ENCODE measurements at places on chromosomes 1 and 21.

- no peak for DNase-seq
Measured at GRCh38 chr21:44440241-44441040, 14.9 kb upstream of the LRRC3 start.

DNA sequence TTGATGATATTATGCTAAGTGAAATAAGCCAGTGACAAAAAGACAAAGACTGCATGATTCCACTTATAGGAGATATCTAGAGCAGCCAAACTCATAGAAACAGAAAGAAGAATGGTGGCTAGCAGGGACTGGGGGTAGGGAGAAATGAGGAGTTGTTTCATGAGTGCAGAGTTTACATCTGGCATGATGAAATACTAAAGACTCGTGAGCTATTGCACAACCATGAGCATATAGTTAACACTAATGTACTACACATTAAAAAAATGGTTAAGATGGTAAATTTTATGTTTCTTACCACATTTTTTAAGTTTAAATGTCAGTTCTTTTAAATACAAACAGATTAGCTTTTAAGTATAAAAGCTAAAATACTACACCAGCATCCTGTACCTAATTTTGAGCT, 57.8 kb downstream of the ESRRG start:
- DNase-seq, result no peak

DNA sequence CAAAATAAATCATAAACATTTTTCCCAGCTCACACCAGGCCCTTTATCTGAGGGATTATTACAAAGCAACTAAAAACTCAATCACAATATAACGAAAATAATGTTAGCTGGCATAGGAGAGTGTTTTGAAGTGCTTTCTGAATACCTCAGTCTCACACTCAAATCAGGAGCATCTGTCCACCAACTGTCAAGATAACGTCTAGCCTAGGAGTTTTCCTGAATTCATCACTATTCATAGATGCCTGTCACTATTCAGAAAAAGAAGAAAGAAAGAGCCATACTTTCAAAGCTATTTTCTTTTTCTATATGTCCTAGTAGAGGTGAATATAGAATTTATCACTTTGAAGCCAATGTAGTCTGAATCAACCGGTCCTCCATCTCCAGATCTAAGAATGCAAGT, 127.0 kb downstream of the AKT3 start:
- DNase-seq, result no peak

DNA sequence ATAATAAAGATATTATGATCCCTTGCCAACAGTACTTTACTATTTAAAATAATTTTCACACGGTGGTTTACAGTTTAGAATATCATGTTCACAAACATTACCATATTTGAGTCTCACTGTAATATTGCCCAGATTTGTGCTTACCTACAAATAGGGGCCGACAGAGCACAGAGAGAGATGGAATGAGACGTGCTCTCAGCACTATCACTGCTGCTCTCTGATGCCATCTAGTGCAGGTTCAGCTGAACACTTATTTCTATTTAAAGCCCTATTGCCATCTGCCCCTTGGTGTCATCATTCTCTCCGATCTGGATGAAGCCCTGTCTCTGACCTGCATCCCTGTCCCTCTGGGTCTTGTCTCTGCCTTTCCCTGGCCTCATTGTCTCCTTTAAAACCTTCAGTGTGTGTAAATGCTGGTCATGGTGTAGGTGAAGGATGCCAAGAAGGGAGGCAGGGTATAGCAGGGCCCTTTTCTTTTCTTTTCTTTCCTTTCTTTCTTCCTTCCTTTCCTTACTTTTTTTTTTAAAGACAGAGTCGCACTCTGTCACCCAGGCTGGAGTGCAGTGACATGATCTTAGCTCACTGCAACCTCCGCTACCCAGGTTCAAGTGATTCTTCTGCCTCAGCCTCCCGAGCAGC, 6.9 kb upstream of the GPATCH4 start:
- DNase-seq, result peak; percentile 75

GRCh38 chr1:150965605-150966004, 9.0 kb downstream of the CERS2 start:
- no peak for DNase-seq

DNA sequence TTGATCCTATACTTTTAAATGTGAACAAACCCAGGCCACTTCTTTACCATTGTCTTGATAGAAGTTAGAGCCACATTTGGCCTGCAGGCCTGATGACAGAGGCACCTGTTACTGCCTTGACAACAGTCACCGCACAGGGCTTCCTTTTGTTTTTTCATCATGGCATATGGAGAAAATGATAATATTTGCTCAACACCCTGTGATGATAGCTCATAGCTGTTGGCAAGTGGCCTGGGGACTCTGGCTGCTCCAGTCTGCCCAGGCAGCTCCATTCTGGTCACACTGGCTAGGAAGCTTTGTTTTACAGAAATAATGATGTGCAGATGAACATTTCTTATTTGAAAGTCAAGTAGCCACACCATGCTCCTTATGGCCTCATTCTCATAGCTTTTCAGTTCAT, 89.6 kb upstream of the GPR88 start:
- no peak for DNase-seq

- no peak for DNase-seq
Measured at GRCh38 chr1:76068953-76069561, 5.5 kb upstream of the ST6GALNAC3 start.

DNA sequence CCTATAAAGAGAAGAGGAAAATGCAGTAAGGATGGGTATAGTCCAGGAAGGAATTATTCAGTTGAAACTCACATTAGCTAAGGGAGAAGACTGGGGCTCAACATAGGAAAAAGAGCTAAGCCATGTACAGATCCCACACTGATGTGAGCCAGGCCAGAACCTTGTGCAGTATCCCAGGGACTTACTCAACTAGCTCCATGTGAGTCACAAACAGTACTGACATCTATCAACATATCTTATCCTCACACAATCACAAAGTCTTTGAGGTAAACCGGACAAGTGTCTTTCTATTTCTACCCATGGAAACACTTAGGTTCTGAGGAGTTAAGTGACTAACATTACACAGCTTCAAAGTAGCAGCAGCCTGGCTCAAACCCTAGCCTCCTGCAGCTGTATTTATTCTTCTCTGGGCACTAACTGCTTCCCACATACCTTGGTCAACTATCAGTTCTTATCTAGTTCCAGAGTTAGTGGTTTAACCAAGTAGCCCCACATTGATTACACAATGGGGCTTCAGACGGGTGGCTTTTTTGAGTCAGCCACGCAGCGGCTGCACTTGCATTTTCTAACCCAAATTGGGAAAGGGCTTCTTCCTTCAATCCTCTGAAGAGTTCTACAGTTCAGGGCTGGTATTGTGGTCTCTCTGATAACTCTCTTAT, 9.5 kb downstream of the CD5L start:
- no peak for DNase-seq

DNA sequence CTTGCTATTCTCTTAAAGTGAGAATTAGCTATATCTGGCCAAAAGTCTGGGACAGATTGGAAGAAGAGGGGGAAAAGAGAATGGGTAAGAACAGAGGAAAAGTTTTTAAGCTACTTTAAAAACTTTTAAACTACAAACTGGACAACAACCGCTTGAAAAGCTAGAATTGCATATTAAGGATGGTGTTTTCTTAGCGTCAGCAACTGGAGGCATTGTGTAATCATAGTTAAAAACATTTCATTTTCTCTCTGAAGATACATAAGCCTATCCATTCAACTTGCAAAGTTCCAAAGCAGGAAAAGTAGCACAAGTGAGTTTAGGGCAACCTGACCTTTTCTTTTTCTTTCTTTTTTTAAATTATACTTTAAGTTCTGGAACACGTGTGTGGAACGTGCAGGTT, 10.9 kb downstream of the PBX1 start:
- no peak for DNase-seq

DNA sequence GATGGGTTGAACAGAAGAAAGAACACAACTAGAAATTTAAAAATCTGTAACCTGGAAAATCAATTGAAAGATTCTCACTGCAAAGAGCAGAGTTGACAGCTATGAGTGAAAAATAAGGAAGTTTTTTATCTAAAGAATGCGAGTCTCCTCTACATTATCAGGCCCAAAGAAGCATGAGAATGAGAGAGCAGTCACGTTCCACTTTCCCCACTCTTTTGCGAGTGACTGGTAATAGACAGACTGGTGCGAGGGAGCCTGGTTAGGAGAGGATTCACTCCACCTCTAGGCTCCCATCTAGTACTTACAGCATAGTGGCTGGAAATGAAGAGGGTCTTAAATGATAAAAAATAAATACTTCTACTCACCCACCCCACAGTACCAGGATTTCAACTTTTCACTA, 52.0 kb downstream of the PRDX6 start:
- DNase-seq, result no peak

- peak; percentile 81 for DNase-seq
Measured at GRCh38 chr1:94672934-94673333, 131.4 kb upstream of the F3 start.

GRCh38 chr1:30234091-30234490, 489.3 kb downstream of the MATN1 start:
- no peak for DNase-seq

- DNase-seq, result no peak
Measured at GRCh38 chr1:27876341-27877114, 4.2 kb downstream of the THEMIS2 start.

GRCh38 chr1:205312866-205313562, 8.5 kb downstream of the NUAK2 start:
- DNase-seq, result no peak

DNA sequence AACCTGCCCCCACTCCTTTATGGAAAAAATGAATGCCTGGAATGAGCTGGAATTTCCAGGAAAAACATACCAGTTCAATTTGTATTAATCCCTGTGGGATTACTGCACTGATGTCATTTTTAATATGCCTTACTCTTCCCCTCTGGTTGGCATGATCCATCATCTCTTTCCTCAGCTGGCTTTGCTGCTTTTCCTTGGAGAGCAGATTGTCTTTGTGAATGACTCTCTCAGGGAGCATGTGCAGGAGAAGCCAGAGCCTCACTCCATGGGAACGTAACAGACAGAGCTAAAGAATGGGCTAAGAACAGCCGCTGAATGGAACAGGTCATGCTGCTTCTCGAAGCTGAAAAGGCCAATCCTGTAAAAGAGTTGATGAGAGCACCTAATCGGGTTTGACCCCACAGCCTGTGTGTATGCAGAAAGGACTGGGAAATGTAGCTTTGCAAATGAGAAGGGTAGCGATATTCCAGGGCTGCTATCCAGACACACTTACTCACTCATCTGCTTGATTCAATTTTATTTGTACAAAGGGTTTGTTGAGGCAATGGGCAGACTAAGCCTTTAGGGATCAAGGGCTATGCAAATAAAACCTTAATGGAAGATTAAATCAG, 20.7 kb downstream of the PHC2 start:
- no peak for DNase-seq

GRCh38 chr1:152141971-152142584, 16.9 kb downstream of the RPTN start:
- peak; percentile 74 for DNase-seq

- no peak for DNase-seq
Measured at GRCh38 chr1:226029093-226029496, 30.0 kb upstream of the SDE2 start.

GRCh38 chr21:40164905-40165772, 297.9 kb downstream of the PCP4 start:
- DNase-seq, result no peak

DNA sequence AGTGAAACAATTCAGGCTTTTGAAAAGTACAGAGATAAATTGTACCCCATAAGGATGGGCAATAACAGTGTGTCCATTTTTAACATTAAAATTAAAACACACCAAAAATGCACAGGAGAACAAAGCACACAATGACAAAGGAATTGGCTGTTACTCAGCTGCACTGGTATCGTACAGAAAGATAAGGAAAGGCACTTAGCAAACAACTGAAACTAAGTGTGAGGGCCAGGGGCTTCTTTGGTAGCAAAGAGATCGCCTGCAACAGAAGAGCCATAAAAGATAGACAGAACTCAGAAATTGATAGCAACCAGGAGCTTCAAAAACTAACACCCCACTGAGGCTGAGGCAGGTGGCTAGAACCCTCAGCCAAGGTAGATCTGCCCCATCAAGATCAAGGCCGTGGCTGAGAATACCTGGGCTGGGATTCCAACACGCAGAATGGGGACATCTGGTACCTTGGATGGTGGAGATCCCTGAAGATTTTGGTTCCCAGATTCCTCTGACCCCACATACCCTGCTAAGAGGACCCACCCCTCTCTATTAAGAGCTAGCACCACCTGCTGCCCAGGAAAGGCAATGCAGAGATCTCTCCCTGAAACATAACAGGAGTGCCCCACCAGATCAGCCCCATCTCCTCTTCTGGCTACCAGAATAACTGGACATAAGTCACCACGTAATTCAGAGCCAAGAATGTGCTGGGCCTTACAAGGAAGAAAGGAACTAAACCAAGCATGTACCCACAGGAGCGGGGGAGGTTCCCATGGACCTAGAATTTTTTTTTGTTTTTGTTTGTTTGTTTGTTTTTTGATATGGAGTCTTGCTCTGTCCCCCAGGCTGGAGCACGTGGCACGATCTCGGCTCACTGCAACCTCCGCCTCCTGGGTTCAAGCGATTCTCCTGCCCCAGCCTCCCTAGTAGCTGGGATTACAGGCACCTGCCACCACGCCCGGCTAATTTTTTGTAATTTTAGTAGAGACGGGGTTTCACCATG, 16.2 kb downstream of the PLEKHO1 start:
- DNase-seq, result peak; percentile 64

- DNase-seq, result no peak
Measured at GRCh38 chr1:3943806-3944577, 43.9 kb upstream of the C1orf174 start.

DNA sequence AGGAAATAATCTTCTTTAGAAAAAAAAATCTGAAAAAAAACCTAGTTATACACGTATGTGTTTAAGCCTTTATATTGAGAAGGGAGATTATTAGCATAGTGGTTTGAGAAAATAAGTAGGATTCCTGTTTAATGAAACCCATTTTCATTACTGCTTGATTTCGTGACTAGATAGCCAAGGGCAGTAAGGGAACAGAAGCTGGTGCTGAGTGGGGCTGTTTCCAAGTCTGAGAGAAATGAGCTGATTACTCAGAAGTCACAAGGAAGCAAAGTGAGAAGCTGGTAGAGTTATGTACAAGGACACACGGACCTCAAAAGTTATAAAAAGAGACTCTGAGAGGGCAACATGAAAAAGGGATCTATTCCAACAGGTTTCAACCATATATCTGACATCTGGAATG, 256.5 kb downstream of the TTLL7 start:
- peak; percentile 3 for DNase-seq

DNA sequence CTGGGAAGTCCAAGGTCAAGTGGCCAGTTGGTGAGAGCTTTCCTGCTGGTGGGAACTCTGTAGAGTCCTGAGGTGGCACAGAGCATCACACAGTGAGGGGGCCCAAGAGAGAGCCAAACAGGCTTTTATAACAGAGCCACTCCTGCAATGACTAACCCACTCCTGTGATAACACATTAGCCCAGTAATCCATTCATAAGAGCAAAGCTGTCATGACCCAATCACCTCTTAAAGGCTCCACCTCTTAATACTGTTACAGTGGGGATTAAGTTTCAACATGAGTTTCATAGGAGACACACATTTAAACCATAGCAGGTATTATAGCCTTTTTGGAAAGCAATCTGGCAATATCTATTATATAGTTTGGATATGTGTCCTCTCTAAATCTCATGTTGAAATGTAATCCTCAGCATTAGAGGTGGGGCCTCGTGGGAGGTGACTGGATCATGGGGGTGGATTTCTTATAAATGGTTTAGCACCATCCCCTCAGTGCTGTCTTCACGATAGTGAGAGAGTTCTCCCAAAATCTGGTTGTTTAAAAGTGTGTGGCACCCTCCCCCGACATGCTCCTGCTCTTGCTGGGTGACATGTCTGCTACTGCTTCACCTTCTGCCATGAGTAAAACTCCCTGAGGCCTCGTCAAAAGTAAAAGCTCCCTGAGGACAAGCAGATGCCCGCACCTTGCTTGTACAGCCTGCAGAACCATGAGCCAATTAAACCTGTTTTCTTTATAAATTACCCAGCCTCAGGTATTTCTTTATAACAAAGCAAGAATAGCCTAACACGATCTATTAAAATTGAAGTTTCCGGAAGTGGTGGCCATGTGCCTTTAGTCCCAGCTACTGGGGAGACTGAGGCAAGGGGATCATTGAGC, 64.5 kb downstream of the CD58 start:
- peak; percentile 71 for DNase-seq
